ENCODE measurements at places on chromosomes 16 and 17. TPM values are rescaled to one million over a fixed set of nuclear protein-coding genes. Genes with fewer than 3 reads are reported as not detected.

DNA sequence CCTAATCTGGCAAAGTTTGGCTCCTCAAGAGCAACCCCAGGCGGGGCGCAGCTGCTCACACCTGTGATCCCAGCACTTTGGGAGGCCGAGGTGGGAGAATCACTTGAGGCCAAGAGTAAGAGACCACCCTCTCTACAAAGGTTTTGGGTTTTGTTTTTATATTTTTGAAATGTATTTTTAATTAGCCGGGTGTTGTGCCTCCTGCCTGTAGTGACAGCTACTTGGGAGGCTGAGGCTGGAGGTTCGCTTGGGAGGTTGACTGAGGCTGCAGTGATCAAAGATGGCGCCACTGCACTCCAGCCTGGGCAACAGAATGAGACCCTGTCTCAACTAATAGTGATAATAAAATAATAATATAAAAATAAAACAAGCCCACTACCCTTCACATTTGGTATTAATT lies 756 bp upstream of the USP7 start:
- H3K27ac ChIP-seq: peak overlapping the region; percentile 38
- peaks cover 33% of the 10 kb centered on the region for H3K4me1 ChIP-seq
- peaks cover 7% of the 10 kb centered on the region for H3K27me3 ChIP-seq
- peaks cover 13% of the 10 kb centered on the region for H3K36me3 ChIP-seq

- no peak for DNase-seq
- no peaks in the 10 kb centered on the region for H3K4me1 ChIP-seq
- no peak overlapping the region for H3K4me3 ChIP-seq
- H3K27ac ChIP-seq: no peak overlapping the region
- peaks cover 3% of the 10 kb centered on the region for H3K27me3 ChIP-seq
- H3K36me3 ChIP-seq: no peaks in the 10 kb centered on the region
Observed at GRCh38 chr16:19771796-19772195, 53.7 kb downstream of the IQCK start.

DNA sequence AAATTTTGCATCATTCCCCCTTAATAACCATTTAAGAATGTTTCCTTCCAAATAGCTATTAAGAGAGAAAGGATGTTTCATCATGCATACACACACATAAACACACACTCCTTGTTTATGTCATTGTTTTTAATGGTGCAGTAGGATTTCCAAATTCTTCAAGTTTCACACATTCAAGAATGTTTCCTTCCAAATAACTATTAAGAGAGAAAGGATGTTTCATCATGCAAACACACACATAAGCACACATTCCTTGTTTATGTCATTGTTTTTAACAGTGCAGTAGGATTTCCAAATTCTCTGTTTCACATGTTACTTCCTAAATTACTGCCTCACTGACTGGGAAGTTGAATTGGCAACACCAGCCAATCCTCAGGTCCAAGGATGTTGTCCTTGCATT lies 7.8 kb downstream of the TOX3 start:
- H3K36me3 ChIP-seq: no peaks in the 10 kb centered on the region
- no peak for DNase-seq
- no peaks in the 10 kb centered on the region for H3K4me1 ChIP-seq
- peaks cover 3% of the 10 kb centered on the region for H3K27me3 ChIP-seq

- no peak overlapping the region for H3K27ac ChIP-seq
- no peaks in the 10 kb centered on the region for H3K4me1 ChIP-seq
- no peak for DNase-seq
- no peak overlapping the region for H3K4me3 ChIP-seq
Observed at GRCh38 chr16:72621651-72622050, 426.3 kb downstream of the ZFHX3 start.

DNA sequence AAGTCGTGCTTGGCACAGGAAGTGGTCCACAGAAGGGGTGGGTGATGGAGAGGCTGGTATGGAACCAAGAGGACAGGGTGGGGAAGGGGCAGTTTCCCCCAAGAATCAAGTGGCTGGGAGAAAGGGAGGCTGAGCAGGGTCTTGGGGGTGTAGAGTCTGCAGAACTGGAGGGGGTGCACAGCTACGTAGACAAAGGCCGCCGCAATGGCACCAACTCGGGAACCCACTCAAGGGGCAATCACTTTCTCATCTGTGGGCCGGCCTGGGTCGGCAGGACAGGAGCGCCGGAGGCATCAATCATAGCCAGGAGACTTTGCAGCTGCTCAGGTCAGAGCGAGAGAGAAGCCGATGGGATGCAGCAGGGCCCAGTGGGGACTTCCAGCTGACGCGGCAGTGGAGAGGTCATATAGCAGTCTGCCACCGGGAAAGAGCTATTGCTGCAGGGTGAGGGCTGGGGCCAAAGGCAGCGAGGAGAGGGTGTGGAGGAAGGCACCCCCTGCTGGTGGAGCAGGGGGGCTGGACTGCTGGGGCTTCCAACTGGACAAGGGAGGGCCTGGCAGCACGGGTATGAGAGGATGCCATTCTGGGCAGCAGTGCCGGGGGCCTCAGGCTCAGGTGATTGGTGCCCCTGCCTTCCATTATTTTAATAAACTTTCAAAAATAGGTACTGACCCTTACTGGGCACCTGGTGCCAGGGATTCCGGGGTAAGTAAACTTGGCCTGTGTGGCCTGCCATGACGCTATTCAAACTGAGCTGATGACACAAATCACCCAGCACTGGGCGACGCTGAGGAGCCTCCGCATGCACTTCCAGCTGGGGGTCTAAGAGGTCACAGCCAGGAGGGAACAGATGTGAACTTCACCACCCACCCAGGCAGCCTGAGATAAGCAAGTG lies 52.5 kb upstream of the MTSS2 start:
- peaks cover 27% of the 10 kb centered on the region for H3K36me3 ChIP-seq
- DNase-seq: peak; percentile 18
- no peaks in the 10 kb centered on the region for H3K27me3 ChIP-seq
- peak overlapping the region; percentile 96 for H3K27ac ChIP-seq
- peak overlapping the region; percentile 62 for H3K4me3 ChIP-seq
- H3K4me1 ChIP-seq: peaks cover 46% of the 10 kb centered on the region

GRCh38 chr16:3015865-3016521 lies 2.0 kb downstream of the CLDN6 start:
- no peak overlapping the region for H3K4me3 ChIP-seq
- no peaks in the 10 kb centered on the region for H3K36me3 ChIP-seq
- H3K27ac ChIP-seq: no peak overlapping the region
- no peak for DNase-seq
- H3K27me3 ChIP-seq: peaks cover 24% of the 10 kb centered on the region

- H3K27ac ChIP-seq: no peak overlapping the region
- H3K36me3 ChIP-seq: no peaks in the 10 kb centered on the region
- DNase-seq: no peak
- no peak overlapping the region for H3K4me3 ChIP-seq
Observed at GRCh38 chr17:42442196-42442565, 16.5 kb upstream of the ATP6V0A1 start.

GRCh38 chr16:49051576-49051975 lies 230.1 kb downstream of the CBLN1 start:
- H3K36me3 ChIP-seq: no peaks in the 10 kb centered on the region
- no peak overlapping the region for H3K27ac ChIP-seq
- H3K27me3 ChIP-seq: no peaks in the 10 kb centered on the region
- H3K4me1 ChIP-seq: no peaks in the 10 kb centered on the region

DNA sequence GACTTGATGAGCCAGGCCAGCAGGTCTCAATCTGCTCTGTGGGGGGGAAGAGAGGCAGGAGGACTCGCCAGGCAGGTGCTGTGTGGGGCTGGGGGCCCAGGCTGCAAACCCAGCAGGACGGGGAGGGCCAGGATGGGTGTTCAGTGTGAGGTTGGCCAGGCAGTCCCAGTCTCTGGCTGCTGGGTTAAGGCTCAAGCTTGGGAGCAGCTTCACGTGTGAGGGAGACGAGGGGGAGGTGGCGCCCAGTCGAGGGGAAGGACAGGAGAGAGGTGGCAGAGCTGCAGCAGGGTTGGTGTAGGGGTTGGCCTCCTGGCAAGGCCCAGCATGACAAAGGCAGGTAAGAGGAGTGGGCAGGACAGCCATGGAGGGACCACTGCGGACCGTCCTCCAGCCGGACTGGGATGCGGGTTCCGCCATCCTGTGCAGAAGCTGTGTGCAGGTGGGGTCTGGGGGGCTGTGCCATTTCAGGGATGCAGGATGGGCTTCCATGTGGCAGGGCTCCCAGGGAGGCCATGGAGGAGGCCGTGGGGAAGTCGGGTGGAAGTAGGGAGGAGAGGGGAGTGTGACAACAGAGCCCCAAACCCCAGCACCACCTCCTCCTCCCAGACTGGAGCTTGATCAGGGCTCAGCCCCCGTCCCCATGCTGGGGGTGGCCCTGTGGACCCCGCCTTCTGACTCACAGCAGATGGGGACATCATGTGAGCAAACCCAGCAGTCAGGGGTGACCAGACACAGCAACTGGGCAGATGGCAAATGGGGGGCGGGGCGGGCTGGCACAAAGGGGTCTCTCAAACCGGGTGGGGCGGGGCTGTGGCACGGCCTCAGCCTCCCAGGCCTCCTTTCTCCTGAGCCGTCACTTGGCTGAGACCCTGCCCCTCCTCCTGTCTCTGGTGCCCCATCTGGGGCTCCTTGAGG lies 2.8 kb downstream of the ADGRG1 start:
- no peak overlapping the region for H3K4me3 ChIP-seq
- H3K27ac ChIP-seq: no peak overlapping the region
- H3K27me3 ChIP-seq: peaks cover 22% of the 10 kb centered on the region
- no peak for DNase-seq
- no peaks in the 10 kb centered on the region for H3K36me3 ChIP-seq

DNA sequence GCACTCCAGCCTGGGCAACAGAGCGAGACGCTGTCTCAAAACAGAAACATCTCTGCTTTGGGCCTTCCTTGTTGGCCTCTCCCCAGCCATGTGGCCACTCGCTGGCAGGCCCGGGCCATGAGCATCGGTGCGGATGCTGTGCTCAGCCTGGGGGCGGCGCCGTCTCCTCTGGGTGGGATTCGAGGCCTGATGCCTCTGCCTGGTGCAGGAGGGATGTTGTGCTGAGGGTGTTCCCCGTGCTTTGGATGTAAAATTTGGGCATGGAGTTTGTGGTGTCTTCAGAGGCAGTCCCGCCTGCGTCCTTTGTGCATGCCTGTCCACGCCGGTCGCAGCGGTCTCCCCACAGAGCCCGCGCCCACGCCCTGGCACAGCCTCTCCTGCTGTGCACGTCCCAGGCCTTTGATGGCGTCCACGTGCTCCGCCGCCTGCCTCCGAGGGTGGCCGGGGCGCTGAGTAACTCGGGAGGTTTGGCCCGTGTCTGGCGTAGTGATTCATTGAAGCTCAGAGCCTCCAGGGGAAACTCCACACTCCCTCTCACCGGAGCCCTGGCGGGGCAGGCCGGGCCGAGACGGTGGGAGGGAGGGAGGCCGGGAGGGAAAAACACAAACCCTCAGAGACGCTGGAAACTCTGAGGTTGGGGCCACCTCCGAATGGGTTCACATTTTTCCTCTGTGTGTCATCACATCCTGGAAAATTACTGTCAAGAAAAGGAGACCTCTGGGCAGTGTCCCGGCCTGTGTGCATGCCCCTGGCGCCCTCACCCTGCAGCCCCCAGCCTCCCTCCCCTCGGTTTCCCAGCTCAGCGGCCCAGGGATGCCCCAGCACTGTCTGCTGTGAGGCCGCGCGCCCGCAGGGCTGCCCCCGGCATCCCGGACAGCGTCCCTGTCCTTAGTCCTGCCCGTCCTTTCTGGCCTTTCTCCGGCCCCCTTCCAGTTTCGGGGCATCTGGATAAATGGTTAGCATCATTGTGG lies 19.0 kb downstream of the CENPX start:
- DNase-seq: no peak
- H3K27me3 ChIP-seq: no peaks in the 10 kb centered on the region
- no peaks in the 10 kb centered on the region for H3K4me1 ChIP-seq
- H3K27ac ChIP-seq: no peak overlapping the region
- H3K4me3 ChIP-seq: no peak overlapping the region
- no peaks in the 10 kb centered on the region for H3K36me3 ChIP-seq

KRTAP4-3 gene
- total RNA-seq: not detected

RNU2-1 gene
- 5,483 TPM for total RNA-seq

GNG13 gene
- total RNA-seq: not detected

PARN gene
- 52.8 TPM for total RNA-seq

SEC14L5 gene
- total RNA-seq: not detected

TNP2 gene
- not detected for total RNA-seq

DNAH17 gene
- 0.11 TPM for total RNA-seq

MGAT5B gene
- 0.55 TPM for total RNA-seq
